ENCODE measurements at places on chromosomes 11 and 22.
A peak's percentile ranks its signal among the peaks of the same experiment; 100 is the strongest.

DNA sequence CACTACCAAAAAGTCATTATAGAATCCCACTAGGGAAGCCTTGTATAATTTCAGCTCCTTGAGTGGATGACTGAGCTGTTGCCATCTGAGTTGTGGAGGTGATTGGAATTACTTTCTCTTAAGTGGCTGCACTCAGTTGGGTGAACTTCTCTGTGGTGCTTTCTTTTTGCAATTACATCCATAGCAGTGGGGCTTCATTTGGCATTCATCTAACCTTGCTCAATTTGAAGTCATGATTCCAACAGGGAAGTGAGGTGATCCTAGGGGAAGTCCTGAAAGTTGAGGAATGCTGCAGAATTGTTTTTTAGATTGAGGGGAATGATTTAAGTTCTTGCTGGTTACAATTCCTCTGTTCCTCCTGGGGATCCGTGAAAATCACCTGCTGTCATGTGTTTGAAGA is 39.6 kb downstream of the ARHGAP42 start:
- DNase-seq, result no peak

- DNase-seq, result no peak
Observed at GRCh38 chr11:2088746-2089535, 50.2 kb downstream of the IGF2 start.

DNA sequence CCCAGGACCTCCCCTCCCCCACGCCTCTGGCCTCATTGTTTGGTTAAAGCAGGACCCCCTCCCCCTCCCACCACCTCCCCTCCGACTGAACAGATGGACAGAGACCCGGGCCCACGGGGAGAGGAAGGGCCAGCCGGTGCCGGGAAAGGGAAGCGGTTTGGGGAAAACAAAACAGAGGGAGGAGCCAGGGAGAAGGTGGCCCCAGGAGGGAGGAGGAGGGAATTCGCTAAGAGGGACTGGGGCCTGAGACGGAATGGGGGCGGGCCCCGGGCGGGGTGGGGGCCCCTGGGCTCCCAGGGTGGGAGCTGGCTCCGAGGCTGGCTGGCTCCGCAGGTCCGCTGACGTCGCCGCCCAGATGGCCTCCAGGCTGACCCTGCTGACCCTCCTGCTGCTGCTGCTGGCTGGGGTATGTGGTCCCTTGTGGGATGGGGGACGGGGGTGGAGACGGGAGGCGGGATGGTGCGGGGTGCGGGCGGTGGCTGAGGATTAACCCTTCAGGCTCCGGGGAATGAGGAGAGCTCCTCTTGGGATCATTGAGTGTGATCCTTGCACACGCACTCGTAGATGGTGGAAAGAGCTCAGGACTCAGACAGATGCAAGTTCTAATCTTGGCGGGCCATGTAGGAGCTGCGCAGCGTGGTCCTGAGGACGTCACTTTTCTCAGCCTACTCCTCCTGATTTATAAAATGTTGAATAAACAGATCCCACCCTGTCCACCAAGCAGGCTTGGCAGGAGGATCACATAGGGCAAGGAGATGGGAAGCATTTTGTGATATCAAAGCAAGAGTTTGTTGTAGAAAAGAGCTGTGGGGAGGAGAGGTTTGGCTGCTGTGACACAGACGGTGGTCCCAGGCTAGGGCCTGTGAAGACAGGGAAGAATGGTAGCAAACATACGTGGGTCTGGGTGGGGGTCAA is 688 bp downstream of the SERPING1 start:
- DNase-seq, result peak; percentile 87

DNA sequence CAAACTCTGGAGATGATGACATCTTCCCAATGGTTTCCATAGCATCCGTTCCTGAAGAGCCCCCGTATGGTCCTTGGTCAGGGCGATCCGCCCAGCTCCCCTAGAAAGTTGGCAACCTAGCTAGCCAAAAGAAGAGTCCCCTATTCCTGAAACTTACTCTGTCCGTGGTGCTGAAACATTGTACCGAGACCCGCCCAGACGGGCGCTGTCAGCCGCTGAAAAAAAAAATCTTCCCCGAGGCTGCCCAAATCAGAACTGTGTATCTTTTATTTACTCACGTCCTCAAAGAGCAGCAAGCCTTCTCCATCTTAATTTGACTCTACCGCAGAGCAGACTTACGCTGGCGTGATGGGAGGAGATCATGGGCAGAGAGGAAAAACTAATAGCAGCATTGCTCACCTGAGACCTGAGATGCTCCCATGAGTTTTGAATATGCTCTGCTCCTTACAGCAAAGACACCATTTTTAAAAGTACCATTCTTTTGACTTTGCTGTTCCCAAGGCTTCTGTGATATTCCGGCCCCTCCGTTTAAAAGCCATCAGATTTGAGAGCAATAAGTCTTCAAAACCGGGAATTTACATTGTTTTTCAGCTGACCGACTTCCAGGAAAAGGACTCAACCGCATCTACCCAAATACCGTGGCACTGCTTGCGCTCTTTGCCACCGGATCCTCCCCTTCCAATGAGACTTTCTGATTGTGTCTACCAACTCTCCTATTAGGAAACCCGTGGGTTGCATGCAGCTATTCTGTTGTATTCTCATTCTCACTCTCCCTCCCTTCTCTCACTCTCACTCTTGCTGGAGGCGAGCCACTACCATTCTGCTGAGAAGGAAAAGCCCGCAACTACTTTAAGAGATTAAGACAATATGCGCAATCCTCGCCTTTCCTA is at the start of gene SLC17A6:
SLC17A6 (plus strand) TSS at position 786 of the 890 bp plus-strand sequence. CDS start 153 bp downstream, outside the sequence.
- peak; percentile 32 for DNase-seq

- DNase-seq, result no peak
Observed at GRCh38 chr22:38736257-38736570, 19.6 kb downstream of the SUN2 start.

DNA sequence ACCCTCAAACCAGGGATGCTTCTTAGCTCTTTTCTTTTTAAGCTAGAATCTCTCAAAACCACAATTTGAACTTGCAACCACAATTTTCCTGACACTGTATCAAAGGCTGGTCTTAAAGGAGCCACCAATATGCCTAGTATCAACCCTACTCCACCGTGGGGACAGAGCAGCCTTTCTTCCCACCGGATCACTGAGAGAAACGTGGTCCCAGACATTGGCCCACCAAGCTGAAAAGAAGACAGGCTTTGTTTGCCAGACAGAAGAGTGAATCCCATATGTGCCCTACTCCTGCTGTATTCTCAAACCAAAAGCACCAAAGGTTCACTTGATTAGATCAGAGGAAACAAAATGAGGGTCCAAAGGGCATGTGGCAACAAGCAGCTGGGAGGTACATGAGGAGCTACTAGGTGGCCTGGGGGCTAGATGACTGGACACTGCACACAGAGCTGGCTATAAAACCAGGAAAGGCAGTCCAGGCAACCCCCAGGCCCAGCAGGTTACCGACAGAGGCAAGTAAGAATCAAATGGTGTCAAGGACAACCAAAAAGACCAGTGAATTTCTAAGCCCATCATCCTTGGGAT is 3.6 kb upstream of the VWCE start:
- DNase-seq, result no peak

- DNase-seq, result no peak
Observed at GRCh38 chr22:47807506-47807905, 1045.1 kb downstream of the TBC1D22A start.

DNA sequence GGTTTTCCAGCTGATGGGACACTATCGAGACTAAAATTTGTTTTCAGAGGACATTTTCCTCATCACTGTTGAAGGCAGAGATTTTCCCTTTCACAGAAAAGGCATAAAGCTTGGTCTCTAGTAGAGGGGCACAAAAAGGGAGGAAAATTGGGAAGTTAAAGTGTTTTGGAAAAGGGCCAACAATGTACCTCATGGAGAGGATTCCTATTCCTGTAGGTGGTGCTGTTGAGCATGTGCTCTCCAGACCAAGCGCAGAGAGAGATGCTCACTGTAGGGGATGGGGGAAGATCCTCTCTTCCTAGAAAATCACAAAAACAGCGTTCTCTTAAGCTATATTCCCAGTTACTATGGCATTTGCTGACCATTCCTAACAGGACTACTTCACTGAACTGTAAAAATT is 44.9 kb downstream of the OR4C46 start:
- DNase-seq, result no peak

DNA sequence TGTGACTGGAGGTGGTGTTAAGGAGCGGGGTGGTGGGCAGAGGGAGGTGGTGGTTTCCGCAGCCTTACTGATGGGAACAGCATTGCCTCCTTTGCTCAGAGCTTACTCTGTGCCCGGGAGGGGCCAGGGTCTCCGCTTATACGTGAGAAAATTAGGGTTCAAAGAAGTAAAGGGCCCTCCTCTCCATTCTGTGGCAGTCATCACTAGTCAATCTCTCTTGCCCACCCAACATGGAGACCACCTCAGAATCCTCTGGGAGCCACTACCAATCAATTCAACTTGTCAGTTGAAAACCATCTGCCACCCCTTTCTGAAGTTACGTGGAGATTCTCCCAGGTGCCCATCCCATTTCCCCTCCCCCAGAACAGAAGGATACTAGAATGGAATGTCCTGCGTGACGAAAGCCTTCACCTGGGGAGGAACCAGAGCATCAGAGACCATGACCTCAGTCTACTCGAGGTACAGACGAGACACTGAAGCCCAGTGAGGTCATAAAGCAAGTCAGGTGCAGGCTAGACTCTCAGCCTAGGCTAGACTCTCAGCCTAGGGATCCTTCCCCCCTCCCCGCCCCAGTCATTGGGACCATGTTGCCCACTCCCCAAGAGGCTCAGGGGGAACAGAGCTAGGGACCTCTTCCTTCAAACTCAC is 2.0 kb downstream of the SELENOM start:
- no peak for DNase-seq

- no peak for DNase-seq
Observed at GRCh38 chr11:82174610-82175009, 559.1 kb downstream of the FAM181B start.

DNA sequence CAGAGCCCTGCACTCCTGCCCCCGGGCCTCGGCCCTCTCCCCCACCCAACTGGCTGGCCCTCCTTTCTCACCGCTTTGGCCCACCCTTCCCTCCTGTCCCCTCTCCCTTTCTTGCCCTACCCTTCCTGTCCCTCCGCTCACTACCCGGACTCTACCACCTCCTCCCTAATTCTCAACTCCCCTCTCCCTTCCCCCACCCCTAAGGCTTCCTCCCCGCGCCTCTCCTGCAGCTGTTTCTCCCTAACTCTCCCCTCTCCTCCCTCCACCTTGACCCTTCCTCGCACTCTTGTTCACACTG is 421 bp downstream of the SLC15A3 start:
- no peak for DNase-seq

- DNase-seq, result no peak
Observed at GRCh38 chr22:39662686-39663052, 92.1 kb downstream of the CACNA1I start.

- DNase-seq, result no peak
Observed at GRCh38 chr11:11808992-11809615, 32.7 kb upstream of the USP47 start.

- DNase-seq, result no peak
Observed at GRCh38 chr11:61020551-61021235, 49.2 kb downstream of the CD6 start.

GRCh38 chr11:42066113-42066512 is 606.7 kb upstream of the LRRC4C start:
- DNase-seq, result no peak

- DNase-seq, result no peak
Observed at GRCh38 chr11:214083-214482, 6.6 kb downstream of the RIC8A start.

DNA sequence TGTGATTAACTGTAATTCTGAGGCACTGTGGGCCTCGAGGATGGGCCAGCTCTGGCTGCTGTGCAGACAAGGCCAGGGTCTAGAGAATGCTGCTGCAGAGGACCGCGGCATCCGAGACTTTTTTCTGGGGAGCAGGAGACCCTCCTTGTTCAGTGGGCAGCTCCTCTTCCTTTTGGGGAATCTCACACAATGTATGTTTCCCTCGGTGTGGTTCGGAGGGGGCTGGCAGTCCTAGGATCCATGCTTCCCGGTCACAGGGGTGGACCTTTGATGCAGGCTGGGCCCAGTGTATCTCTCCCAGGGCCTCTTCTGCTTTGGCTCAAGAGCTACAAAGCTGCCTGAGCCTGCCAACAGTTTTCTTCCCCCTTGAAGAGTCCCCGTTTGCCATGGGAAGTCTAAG is 31.5 kb downstream of the MYEOV start:
- DNase-seq, result no peak

- DNase-seq, result no peak
Observed at GRCh38 chr22:36612458-36612857, 83.5 kb upstream of the EIF3D start.

GRCh38 chr11:116641561-116642045 is 131.2 kb downstream of the BUD13 start:
- DNase-seq, result peak; percentile 23

- no peak for DNase-seq
Observed at GRCh38 chr22:46464701-46465344, 72.6 kb downstream of the CELSR1 start.

- DNase-seq, result no peak
Observed at GRCh38 chr11:75714211-75714610, 3.4 kb upstream of the MOGAT2 start.

DNA sequence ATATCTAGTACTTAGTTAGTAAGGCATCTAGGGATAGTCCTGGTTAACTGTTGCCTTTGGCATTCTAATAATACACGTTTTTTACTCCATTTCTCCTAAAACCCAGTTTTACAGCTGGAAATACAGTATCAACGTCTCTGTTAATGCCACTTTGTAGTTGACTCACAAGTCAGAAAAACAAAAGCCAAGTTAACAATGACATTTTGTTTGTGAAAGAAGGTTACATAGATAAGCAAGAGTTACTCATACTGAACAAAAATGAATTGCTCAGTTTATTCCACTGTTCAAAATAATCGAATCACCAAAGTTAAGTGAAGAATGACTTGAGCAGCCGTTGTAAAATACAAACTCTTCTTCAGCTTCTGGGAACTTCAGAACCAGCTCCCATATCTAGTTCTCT is 540.3 kb downstream of the ETS1 start:
- no peak for DNase-seq

DNA sequence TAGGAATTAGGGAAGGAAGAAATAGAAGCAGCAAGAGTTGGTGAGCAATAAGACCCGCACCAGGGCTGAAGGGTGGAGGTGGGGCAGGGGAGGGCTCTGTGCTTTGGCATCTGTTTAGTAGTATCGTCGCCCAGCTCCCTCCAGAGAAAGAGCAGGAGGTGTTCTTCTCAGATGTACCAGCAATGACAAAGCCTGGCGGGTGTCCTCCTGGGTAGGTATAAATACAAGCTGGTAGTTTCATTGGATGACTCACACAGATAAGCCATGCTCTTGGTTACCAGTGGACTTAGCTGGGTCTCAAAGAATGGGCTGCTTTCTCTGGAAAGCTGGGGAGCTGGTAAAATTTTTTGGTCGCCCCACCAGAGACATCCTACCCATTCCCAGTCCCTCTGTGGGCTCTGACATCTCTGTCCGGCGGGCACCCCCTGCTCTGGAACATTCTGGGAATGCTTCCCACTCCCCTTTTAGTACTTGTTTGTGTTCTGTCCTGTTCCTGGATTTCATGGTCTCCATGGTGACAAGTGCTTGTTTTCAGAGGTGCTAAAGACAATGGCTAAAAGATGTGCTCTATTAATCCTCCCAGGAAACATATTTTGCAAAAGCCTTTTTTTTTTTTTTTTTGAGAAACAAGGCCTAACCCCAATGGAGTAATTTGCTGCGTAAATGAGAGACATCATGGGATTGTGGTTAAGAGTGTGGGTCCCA is 15.4 kb upstream of the TUBA8 start:
- DNase-seq, result no peak
